Activated naive CD4-positive, alpha-beta T cell treated with anti-CD3 and anti-CD28 coated beads, Interleukin-2, amount 50 U/mL, for 72 hours (primary cell): ENCODE measurements at places on chromosomes 2 and 18. TPM values are rescaled to one million over a fixed set of nuclear protein-coding genes. Genes with fewer than 3 reads are reported as not detected.

- no peak for DNase-seq
Observed at GRCh38 chr2:9844036-9844483, 786 bp downstream of the TAF1B start.

GRCh38 chr18:74063557-74063956 lies 84.1 kb downstream of the FBXO15 start:
- DNase-seq: no peak

DNA sequence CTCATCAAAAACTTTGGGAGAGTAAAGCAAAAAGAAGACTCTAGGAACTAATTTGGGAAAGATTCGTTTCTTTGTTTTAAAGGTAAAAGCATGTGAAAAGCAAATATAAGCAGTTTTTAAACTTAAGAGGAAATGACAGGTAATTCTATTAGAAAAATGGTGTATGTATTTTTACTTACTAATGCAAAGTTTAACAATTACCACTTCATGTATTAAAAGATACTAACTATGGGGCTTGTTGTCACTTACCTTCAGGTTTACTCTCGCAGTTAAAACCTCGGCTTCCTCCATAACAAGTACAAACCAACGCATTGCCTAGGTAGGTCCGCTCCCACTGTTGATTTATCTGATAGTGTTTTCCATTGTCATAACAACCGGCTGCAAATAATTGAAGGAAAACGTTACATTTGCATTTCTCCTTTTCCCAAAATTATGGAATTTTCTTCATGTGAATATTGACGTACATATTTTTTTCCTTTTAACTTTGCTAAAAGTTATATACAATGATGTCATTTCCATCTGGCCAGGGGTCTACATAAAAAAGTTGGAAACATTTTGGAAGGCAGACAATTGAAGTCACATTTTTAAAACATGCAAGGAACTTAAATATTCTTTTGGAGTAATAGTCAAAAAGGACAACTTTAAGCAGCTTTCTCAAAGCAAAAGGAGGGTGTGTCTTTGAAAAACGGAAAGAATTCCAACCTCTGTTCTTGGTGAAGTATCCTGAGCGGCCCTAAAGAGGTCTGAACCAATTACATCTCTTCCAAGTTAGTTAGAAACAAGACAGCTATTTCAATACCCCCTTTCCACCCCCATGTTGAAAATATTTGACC lies 1.2 kb downstream of the FN1 start:
- no peak for DNase-seq

DNA sequence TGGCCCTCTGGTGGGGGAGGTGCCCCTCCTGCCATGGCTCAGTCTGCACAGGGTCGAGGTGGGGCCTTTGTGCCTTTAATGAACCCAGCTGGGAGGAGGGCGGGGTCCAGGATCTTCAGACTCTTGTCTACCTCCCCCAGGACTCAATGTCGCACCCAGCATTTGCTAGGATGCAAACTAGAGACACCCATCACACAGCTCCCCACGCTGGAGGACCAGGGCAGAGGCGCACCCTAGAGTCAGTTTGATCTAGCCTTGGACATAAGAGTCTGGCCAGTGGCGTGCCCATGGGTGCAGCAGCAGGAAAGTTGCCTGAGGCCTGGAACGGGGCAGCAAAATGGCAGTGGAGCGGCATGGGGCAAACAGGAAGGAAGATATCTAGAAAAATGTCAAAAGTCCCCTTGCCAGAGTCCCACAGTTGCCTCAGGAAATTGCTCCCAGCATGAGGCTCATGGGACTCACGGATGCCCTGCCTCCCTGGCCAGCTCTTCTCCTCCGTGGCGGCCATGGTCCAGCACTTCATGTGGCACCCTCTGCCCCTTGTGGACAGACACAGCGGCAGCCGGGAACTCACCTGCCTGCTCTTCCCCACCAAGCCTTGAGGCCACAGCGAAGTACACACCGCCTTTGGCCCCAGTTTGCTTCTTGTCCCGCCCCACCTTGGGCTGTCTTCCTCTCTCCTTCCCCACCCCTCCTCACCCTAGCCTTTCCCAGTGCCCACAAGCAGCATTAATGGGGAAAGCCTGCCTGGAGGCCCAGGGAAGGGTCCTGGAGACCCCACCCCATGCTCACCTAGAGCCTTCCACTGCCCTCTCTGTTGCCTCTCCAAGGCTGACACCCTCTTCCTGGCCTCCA lies 17.7 kb downstream of the SH2D6 start:
- no peak for DNase-seq

DNA sequence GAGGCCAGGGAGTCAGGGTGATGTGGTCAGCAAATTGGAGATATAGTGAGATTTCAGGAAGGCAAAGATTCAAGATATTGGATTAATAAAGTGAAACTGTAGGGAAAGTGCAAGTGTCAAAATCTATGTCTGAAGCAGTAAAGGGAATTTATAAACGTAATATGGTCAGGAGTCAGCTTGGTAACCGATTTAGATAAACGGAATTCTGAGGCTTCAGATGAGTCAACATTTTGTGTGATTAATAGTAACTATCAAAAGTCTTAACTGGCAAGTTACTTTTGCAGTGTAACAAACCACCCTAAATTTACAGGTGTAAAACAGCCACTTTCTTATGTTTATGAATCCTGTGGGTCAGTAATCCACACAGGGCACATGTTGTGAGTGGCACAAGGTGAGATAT lies 10.9 kb downstream of the MTX2 start:
- no peak for DNase-seq

DNA sequence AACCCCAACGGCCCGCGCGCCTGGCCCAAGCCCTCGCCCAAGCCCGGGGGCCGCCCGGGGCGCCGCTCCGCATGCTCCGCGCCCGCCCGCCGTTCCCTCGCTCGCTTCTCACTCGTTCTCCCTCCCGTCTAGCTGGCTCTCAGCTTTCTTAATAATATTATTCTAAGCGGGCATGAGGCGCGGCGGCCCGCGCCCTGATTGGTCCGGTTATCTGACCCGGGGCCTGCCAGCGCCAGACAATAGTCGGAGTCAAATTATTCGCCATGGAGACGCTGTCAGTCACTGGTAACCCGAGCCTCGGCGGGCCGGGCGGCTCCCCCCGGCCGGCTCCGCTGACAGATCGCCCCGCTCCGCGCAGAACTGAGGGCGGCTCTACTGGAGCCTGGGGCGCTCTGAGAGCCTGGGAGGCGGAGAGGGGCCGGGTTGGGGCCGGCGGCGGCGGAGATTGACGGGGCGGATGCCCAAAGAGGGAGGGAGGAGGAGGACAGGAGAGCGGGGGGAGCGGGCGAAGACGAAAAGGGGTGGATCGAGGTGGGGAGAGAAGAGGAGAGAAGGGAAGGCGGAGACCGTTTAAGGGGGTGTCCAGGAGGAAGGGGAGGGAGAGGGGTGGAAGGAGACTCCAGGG lies at the start of gene SIX2:
TSS of gene SIX2 (minus strand) at position 150 of the 625 bp plus-strand sequence. CDS start 342 bp downstream, outside the sequence.
- DNase-seq: no peak

DNA sequence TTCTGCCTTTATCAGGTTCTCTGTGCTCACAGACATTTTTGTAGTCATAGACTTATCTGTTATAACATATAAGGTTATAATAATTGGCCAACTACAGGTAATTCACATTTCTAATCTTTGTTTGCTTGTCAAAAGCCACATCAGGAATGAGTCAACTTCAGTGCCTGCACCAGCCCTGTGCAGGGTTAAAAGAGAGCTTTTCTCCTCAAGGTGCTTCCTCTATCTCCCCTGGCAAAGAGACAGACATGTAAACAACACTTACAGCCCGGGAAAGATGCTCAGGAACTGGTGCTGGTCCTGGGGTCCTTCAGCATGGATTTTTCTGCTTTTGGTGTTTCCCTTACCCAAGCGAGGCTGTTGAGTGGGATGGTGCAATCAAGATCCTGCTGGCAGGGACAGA lies 7.7 kb upstream of the EHD3 start:
- DNase-seq: no peak

- no peak for DNase-seq
Observed at GRCh38 chr2:6442252-6442985, 423.3 kb downstream of the CMPK2 start.

DNA sequence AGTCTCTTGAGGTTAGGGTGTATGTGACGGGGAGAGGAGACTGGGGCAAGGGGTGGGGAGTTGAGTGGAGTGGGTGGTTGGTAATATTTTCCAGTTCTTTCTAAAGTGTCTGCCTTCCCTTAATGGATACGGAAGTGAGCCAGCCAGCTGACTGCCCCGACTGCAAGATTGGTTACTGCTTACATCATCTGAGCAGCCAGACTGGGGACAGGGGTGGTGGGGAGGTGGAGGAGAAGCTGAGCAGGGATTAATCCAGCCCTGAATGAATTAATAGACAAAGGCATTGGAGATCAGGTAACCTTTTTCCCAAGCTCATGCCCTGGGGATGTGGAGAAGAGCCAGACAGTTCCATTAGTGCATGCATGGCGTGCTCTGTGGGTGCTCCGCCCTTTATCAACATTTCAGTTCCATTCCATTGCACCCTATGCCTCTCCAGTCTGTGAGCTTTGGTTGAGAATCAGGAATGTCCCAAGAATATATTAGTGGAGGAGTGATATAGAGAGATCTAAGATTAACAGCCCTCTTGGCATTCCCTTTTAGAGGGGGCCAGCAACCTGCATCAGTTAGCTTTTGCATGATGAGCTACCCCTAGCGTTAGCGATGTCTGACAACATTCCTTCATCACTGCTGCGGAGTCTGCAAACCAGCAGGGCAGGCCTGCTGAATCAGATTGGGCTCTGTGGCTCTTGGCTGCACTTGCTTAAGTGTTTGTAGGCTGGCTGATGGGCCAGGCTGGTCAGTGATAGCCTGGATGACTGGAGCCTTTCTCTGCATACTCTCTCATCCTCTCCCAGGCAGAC lies 67.4 kb downstream of the TNP1 start:
- DNase-seq: no peak

DNA sequence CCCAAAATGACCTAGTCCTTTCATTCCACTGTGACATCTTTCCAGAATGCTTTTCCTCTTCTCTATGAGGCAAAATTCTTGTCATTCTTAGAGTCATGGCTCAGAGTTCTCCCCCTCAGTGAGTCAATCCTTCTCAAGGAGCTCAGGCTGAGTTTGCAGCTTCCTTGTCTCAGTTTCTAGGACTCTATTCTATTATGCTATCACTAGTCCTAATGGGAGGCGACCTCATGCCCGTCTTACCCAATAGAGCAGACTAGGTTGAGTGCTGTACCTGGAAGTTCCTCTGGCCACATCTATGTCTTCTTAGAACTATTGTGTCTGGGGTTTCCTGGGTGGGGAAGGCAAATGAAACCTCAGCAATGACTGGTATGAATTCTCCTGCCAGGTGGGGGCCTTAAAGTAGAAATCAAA lies 51.5 kb downstream of the HAUS1 start:
- DNase-seq: peak; percentile 51

DNA sequence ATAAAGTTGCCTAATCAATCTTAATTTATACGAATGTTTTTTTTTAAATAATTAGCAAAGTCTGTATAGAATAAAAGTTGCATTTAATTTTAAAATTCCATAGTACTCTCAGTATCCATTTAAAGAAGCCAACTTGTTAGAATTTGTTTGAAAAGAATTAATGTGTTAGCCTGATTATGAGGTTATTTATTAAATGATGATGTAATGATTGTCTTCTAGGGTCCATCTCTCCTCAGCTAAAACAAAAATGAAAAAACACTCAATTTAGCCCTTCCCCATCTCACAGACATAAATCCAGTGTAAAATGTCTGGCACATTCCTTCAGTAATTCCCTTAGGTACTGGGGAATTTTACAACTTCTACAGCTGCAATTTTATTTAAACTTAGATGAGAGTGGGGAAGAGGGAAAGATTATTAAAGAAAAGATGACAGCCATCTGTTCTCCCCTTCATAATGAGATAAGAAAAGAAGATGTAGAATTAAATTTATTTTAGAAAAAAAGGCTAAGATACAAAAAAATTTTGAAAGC lies 68.6 kb downstream of the BARD1 start:
- no peak for DNase-seq

DNA sequence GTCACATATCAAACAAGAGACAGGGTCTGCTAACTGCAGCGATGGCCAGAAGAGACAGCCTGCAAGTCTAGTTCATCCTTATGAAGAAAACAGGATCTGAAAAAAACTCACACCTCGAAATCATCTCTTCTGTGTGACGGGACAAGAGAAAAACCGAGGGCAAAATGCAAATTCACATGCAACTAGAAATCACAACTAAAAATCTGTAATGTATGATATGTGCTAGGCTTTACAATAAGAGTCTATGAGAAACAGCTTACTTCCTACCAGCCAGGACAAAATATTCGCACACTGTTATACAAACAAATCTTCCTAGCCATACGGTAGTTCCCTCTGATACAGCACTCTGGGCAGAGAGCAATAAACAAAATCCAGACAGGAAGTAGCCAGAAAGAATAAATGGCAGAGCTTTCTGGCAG lies 48.8 kb downstream of the ANKRD44 start:
- no peak for DNase-seq

GRCh38 chr2:231910771-231911170 lies 15.4 kb downstream of the NPPC start:
- DNase-seq: no peak

DNA sequence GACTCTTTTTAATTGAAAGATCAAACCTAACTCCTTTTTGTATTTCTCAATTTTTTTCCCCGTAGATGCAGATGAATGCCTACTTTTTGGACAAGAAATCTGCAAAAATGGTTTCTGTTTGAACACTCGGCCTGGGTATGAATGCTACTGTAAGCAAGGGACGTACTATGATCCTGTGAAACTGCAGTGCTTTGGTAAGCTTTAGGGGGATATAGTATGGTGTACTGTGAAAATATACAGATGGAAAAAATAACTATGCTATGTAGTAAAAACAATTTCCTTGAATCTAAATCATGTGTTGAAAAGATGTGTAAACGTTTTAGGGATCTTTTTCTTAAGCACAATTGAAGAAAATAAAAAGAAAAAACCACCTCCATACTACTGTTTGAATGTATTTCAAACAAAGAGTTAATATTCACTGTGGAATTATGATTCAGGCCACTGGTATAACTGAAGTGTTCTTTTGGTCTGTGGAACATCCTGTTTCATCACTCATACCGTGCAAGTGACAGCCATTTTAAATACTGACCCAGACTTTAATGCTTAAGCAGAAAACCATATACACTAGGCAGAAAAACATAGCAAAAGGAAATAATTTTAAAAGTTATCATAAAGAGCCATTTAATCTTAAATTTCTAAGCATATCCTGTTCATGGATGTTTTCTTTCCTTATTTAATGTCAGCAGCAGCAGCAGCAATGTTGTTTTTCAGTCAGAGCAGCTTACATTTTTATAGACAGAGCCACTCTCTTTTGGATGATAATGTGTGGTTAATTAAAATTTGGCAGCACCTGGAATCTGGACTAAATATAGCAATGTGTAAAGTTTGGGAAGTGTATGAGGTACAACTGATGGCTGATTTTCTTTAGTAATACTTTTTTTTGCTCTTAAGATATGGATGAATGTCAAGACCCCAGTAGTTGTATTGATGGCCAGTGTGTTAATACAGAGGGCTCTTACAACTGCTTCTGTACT lies 112.8 kb upstream of the RASGRP3 start:
- no peak for DNase-seq

Gene DNAH6
- total RNA-seq: 0.20 TPM

Gene C2orf15
- total RNA-seq: 2.1 TPM

Gene ASTL
- 0.82 TPM for total RNA-seq

Gene MYO3B
- total RNA-seq: 0.18 TPM

Gene METTL5
- total RNA-seq: 80.7 TPM

Gene GATA6
- total RNA-seq: not detected

Gene POMC
- total RNA-seq: 2.4 TPM

Gene EIF5B
- total RNA-seq: 68.6 TPM

Gene MROH2A
- total RNA-seq: not detected

Gene CYBRD1
- 1.9 TPM for total RNA-seq

Gene HTR2B
- not detected for total RNA-seq

Gene DNPEP
- total RNA-seq: 61.1 TPM

Gene CFAP65
- not detected for total RNA-seq

Gene B4GALT6
- total RNA-seq: 0.64 TPM
